Activated naive CD4-positive, alpha-beta T cell (primary cell): ENCODE measurements at places on chromosomes 1 and 21.

- no peak for DNase-seq
These were observed 43.5 kb downstream of the WDR4 start for GRCh38 chr21:42835611-42836401.

- DNase-seq: no peak
These were observed 10.6 kb downstream of the APCS start for GRCh38 chr1:159598196-159598595.

DNA sequence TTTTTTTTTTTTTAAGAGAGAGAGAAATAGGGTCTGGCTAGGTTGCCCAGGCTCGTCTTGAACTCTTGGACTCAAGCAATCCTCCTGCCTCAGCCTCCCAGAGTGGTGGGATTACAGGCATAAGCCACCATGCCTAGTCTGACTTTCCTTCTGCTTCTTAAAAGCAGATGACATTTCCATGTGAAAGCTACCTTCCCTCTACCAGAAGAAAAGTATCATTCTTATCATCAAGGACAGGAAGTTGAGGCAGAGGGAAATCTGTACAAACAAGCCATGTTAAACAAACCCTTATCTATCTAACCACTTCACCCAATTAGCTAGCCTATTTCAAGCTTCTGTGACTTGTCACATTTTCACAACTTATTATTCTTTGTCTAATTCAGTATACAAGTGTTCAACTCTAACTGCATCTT lies 54.8 kb downstream of the SAMSN1 start:
- no peak for DNase-seq

GRCh38 chr21:14120091-14120734 lies 90.5 kb downstream of the LIPI start:
- DNase-seq: no peak
